H1 (cell line): ENCODE measurements at places on chromosomes 3 and 15. TPM values are rescaled to one million over a fixed set of nuclear protein-coding genes. Genes with fewer than 3 reads are reported as not detected.

- no peak overlapping the region for H3K27ac ChIP-seq
- no peak overlapping the region for H3K4me3 ChIP-seq
- peaks cover 4% of the 10 kb centered on the region; the same call in 1 of the 2 replicates for H3K4me1 ChIP-seq
- DNase-seq: no peak
Observed at GRCh38 chr3:71012971-71013370, 570.6 kb downstream of the FOXP1 start.

ERC2 gene
- 20.9 and 22.8 TPM in 2 replicates for total RNA-seq

INKA1 gene
- 1.3 and 1.8 TPM in 2 replicates for total RNA-seq

LDHAL6B gene
- not detected in 2 replicates for total RNA-seq

GRCh38 chr3:23325466-23326065, 122.4 kb downstream of the UBE2E2 start:
- no peak overlapping the region for H3K27ac ChIP-seq
- H3K4me1 ChIP-seq: 0 out of 2 replicates have a peak, but pooled peaks cover 3% of the 10 kb centered on the region
- no peaks in the 10 kb centered on the region for H3K36me3 ChIP-seq
- no peaks in the 10 kb centered on the region for H3K27me3 ChIP-seq
- H3K4me3 ChIP-seq: no peak overlapping the region

DNA sequence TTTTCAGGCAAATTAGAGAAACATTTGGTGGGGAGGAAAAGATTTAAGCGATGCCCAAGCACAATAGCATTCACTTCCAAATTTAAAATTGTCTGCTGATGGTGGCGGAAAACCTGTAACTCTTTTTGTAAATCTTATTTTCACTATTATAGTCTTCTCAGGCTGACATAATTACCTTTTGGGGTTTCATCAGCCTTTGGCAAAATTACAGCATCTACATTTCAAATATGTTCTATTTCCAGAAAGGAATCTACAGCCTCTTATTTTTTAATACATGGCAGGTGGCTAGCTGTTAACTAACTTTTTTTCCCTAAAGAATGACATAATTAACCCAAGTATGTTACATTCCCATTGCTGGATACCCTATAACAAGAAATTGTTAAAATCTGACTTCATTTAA, 391.5 kb upstream of the CCDC54 start:
- H3K4me1 ChIP-seq: no peaks in the 10 kb centered on the region
- H3K4me3 ChIP-seq: no peak overlapping the region
- H3K36me3 ChIP-seq: peaks cover 4% of the 10 kb centered on the region; the same call in 1 of the 2 replicates
- no peaks in the 10 kb centered on the region for H3K27me3 ChIP-seq

RNF111 gene
- 26.6 and 29.1 TPM in 2 replicates for total RNA-seq

CHRM5 gene
- total RNA-seq: not detected in 2 replicates

- no peak overlapping the region for H3K27ac ChIP-seq
- H3K4me1 ChIP-seq: no peaks in the 10 kb centered on the region
- H3K27me3 ChIP-seq: no peaks in the 10 kb centered on the region
Observed at GRCh38 chr3:32712506-32713055, 27.6 kb downstream of the CNOT10 start.

AADAC gene
- not detected in 2 replicates for total RNA-seq

PRR23E gene
- not detected in 2 replicates for total RNA-seq

- no peak overlapping the region for H3K4me3 ChIP-seq
- no peak for DNase-seq
- peaks cover 2% of the 10 kb centered on the region; the same call in 1 of the 2 replicates for H3K4me1 ChIP-seq
Observed at GRCh38 chr3:194328053-194328657, 23.0 kb downstream of the CPN2 start.

CISH gene
- 1.9 and 3.1 TPM in 2 replicates for total RNA-seq

GRCh38 chr3:11904157-11904556, 57.5 kb upstream of the TAMM41 start:
- H3K27ac ChIP-seq: no peak overlapping the region
- H3K36me3 ChIP-seq: no peaks in the 10 kb centered on the region
- no peaks in the 10 kb centered on the region for H3K27me3 ChIP-seq
- H3K4me1 ChIP-seq: no peaks in the 10 kb centered on the region

TIGIT gene
- total RNA-seq: not detected in 2 replicates

A4GNT gene
- not detected in 2 replicates for total RNA-seq

MESP2 gene
- total RNA-seq: 0.35 and 0.38 TPM in 2 replicates

CPEB1 gene
- 4.0 and 4.5 TPM in 2 replicates for total RNA-seq

DNA sequence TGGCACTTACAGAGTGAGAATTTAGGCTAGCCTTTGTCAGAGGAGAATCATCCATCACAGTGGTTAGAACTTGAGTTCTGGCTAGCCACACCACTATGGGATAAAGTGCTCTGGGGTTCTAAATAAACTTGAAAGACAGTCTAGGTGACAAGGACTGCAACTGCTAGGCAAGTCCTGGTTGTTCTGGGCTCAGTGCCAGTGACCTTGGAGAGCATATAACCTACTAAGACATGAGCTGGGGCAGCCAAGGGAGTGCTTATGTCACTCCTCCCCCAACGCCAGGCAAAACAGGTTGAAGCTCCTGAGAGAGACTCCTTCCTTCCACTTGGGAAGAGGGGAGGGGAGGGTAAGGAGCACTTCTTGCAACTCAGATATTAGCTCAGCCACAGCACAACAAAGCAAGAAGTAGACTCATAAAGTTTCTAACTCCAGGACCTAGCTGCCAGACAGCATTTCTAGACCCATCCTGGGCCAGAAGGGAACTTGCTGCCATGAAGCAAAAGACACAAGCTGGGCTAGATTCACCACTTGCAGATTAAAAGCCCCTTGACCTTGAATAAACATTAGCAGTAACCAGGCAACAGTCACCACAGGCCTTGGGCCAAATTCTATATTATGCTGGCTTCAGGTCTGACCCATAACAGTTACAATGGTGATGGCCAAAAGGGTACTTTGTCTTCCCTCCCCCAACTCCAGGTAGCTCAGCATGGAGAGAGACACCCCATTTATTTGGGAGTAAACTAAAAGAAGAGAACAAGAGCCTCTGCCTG, 963.7 kb downstream of the PLOD2 start:
- DNase-seq: no peak
- H3K27me3 ChIP-seq: no peaks in the 10 kb centered on the region
- H3K4me1 ChIP-seq: no peaks in the 10 kb centered on the region

GRCh38 chr3:125220183-125220582, 7.6 kb upstream of the SLC12A8 start:
- no peak overlapping the region for H3K27ac ChIP-seq
- DNase-seq: no peak
- no peaks in the 10 kb centered on the region; the same call in 1 of the 2 replicates for H3K4me1 ChIP-seq
- no peaks in the 10 kb centered on the region for H3K36me3 ChIP-seq
- no peak overlapping the region for H3K4me3 ChIP-seq

GRCh38 chr15:77500989-77501388, 80.3 kb downstream of the HMG20A start:
- no peaks in the 10 kb centered on the region for H3K27me3 ChIP-seq
- no peak overlapping the region for H3K4me3 ChIP-seq
- H3K27ac ChIP-seq: no peak overlapping the region
- no peaks in the 10 kb centered on the region for H3K36me3 ChIP-seq
- DNase-seq: no peak

GRCh38 chr15:86255247-86255646, 175.6 kb downstream of the AGBL1 start:
- DNase-seq: no peak
- no peak overlapping the region for H3K4me3 ChIP-seq

- no peaks in the 10 kb centered on the region for H3K36me3 ChIP-seq
- no peak overlapping the region for H3K27ac ChIP-seq
- no peaks in the 10 kb centered on the region for H3K4me1 ChIP-seq
- DNase-seq: peak; percentile 39
- no peaks in the 10 kb centered on the region for H3K27me3 ChIP-seq
- no peak overlapping the region for H3K4me3 ChIP-seq
Observed at GRCh38 chr15:100728371-100729201, 126.2 kb downstream of the ASB7 start.

SERINC4 gene
- not detected in 2 replicates for total RNA-seq

DNA sequence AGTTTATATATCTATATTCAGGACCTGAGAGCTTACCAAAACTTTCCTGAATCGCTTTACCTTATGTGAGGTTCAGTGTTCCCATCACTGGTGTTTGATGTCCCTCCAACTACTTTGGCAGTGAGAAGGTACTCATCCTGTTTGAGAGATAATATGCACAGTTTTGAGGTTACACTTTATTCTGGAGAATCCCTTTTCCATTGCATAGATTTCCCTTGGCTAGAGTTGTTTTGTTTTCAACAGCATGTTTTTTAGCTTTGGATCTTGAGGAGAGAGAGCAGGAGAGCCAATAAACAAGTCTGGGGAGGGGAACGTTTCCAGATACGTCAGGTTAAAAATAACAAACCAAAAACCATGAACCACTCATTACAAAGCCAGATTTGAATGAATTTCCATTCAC, 33.6 kb downstream of the CD200 start:
- H3K27me3 ChIP-seq: no peaks in the 10 kb centered on the region
- peaks cover 3% of the 10 kb centered on the region; the same call in 1 of the 2 replicates for H3K4me1 ChIP-seq
- no peak overlapping the region for H3K27ac ChIP-seq
- no peak overlapping the region for H3K4me3 ChIP-seq
- H3K36me3 ChIP-seq: peaks cover 7% of the 10 kb centered on the region; the same call in 1 of the 2 replicates

CTDSPL gene
- 42.2 and 42.8 TPM in 2 replicates for total RNA-seq

PTX3 gene
- 1.2 and 1.4 TPM in 2 replicates for total RNA-seq

ZNF619 gene
- total RNA-seq: 7.0 and 8.2 TPM in 2 replicates

SEMA7A gene
- total RNA-seq: 14.6 and 15.0 TPM in 2 replicates

GRCh38 chr3:45169125-45169904, 23.1 kb upstream of the CDCP1 start:
- DNase-seq: no peak
- no peak overlapping the region for H3K4me3 ChIP-seq
- no peaks in the 10 kb centered on the region for H3K36me3 ChIP-seq
- no peaks in the 10 kb centered on the region for H3K27me3 ChIP-seq

TUSC7 gene
- not detected in 2 replicates for total RNA-seq

PLD1 gene
- 2.6 and 3.1 TPM in 2 replicates for total RNA-seq

KLHL6 gene
- not detected in 2 replicates for total RNA-seq

- no peak for DNase-seq
- H3K4me1 ChIP-seq: no peaks in the 10 kb centered on the region
- no peak overlapping the region for H3K27ac ChIP-seq
- no peaks in the 10 kb centered on the region; the same call in 1 of the 2 replicates for H3K27me3 ChIP-seq
- no peaks in the 10 kb centered on the region for H3K36me3 ChIP-seq
Observed at GRCh38 chr15:91047545-91048199, 25.3 kb upstream of the VPS33B start.

DNA sequence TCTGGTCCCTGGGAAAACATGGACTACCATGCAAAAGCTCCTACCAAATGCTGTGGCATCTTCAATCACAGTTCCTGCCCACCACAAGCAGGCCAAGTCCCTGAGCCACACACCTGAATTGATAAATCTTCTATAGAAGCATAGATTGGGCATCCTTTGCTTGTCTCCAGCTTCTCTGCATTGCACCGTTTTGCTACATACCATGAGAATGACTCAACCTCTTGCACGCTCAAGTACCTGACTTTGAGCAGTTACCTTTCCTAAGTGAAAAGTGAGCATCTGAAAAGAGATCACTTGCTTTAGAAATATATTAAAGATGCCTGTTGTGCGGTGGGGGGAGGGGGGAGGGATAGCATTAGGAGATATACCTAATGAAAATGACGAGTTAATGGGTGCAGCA, 31.3 kb downstream of the GATM start:
- H3K4me1 ChIP-seq: no peaks in the 10 kb centered on the region
- no peak overlapping the region for H3K4me3 ChIP-seq
- H3K27ac ChIP-seq: no peak overlapping the region

CPNE9 gene
- 4.4 and 4.8 TPM in 2 replicates for total RNA-seq

DNA sequence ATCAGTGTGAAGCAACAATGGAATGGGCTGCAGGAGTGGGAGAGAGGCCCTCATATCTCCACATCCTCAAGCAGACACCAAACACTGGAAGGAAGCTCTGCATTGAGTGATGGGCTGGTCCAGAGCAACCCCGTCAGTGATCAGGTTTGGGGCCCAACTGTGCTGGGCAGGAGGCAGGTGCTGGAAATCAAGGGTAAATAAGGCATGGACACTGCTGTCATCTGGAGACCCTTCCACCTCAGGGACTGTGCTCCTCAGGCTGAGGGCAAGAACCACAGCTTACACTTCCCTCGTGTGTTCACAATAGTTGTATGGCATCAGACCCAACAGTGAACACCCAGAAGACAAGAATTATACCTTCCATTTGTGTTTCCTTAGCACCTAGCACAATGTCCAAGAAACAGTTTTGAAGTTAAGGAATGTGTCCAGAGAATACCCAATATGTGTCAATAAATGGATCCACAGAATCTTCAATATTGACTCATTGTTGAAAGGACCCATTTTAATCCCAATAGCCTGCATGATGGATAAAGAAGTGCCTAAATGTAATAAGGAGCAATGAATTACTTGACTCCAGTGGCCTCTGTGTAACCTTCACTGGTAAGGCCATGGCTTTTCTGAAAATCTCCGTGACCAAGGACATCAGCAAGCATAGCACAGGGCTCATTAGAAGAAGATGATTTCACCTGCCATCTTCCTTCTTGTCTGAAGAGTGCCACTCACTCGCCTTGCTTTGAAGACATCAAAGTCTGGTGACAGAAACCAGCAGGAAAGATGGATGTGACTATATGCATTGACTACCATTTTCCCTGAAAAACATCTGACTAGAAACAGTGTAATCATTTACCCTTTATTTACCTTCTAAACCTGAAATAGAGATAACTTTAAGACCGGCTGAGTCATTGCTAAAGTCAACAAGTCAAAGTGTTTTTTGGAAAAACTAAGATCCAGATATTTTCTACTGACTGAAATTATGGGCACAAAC, 7.0 kb upstream of the AHSG start:
- DNase-seq: no peak
- H3K27ac ChIP-seq: no peak overlapping the region
- H3K36me3 ChIP-seq: no peaks in the 10 kb centered on the region

GRCh38 chr15:62940755-62941361, 101.7 kb upstream of the TPM1 start:
- no peak overlapping the region for H3K27ac ChIP-seq
- H3K4me1 ChIP-seq: no peaks in the 10 kb centered on the region
- H3K4me3 ChIP-seq: no peak overlapping the region

- H3K4me1 ChIP-seq: peaks cover 28% of the 10 kb centered on the region
- DNase-seq: no peak
- H3K27ac ChIP-seq: no peak overlapping the region; the same call in 1 of the 2 replicates
- no peaks in the 10 kb centered on the region for H3K27me3 ChIP-seq
Observed at GRCh38 chr3:50168791-50169190, 13.7 kb downstream of the SEMA3F start.
